ENCODE measurements at places on chromosomes 13 and 19. TPM values are rescaled to one million over a fixed set of nuclear protein-coding genes. Genes with fewer than 3 reads are reported as not detected.

Gene RUBCNL
- 0.94 TPM for total RNA-seq

Gene SIGLEC12
- 0.51 TPM for total RNA-seq

Gene SIGLECL1
- total RNA-seq, result not detected

Gene KLK5
- total RNA-seq, result not detected

Gene ZNF28
- 8.4 TPM for total RNA-seq

Gene LILRB4
- total RNA-seq, result not detected

Gene WDR62
- total RNA-seq, result 14.6 TPM

Gene LYL1
- 1.9 TPM for total RNA-seq

Gene ZNF560
- not detected for total RNA-seq

Gene PTGIR
- total RNA-seq, result 2.2 TPM

Gene PPP2R1A
- 310 TPM for total RNA-seq

Gene ETV2
- 1.2 TPM for total RNA-seq

Gene RFPL4A
- not detected for total RNA-seq

Gene TTYH1
- not detected for total RNA-seq

Gene CYP2A6
- total RNA-seq, result 0.38 TPM

Gene NLRP8
- not detected for total RNA-seq

Gene PSG7
- total RNA-seq, result not detected

Gene ZNF331
- 15.4 TPM for total RNA-seq

Gene NOVA2
- total RNA-seq, result not detected

Gene ZSCAN4
- not detected for total RNA-seq

Gene BCAM
- 0.40 TPM for total RNA-seq

Gene TNFSF9
- total RNA-seq, result 3.8 TPM

Gene ZNF154
- 1.6 TPM for total RNA-seq

Gene OR4F17
- not detected for total RNA-seq

Gene KLF1
- total RNA-seq, result 0.55 TPM

Gene MYCBP2
- total RNA-seq, result 81.1 TPM

Gene CYP4F2
- total RNA-seq, result not detected

Gene PCSK4
- total RNA-seq, result 0.46 TPM

Gene CEBPA
- 1.5 TPM for total RNA-seq

Gene MAMSTR
- total RNA-seq, result 0.69 TPM

Gene PLEKHA4
- total RNA-seq, result 4.1 TPM

Gene INAFM1
- total RNA-seq, result 10.0 TPM

Gene SIGLEC5
- not detected for total RNA-seq

Gene SMAD9
- not detected for total RNA-seq

Gene OR7G3
- total RNA-seq, result not detected

Gene SRRM5
- total RNA-seq, result 0.87 TPM

Gene CRTC1
- 9.6 TPM for total RNA-seq

Gene ACP7
- 0.20 TPM for total RNA-seq

Gene KASH5
- 0.48 TPM for total RNA-seq

Gene CEACAM21
- 12.9 TPM for total RNA-seq

Gene TTC9B
- not detected for total RNA-seq

Gene MLLT1
- 109 TPM for total RNA-seq

Gene XAB2
- 64.6 TPM for total RNA-seq

Gene IL12RB1
- 10.4 TPM for total RNA-seq

Gene IGFLR1
- 32.7 TPM for total RNA-seq

Gene ERCC2
- total RNA-seq, result 23.8 TPM

Gene PRR22
- total RNA-seq, result 24.3 TPM
